ENCODE measurements at places on chromosomes 3 and 15. TPM values are rescaled to one million over a fixed set of nuclear protein-coding genes. Genes with fewer than 3 reads are reported as not detected.

The DGKG gene
- not detected for polyA plus RNA-seq

DNA sequence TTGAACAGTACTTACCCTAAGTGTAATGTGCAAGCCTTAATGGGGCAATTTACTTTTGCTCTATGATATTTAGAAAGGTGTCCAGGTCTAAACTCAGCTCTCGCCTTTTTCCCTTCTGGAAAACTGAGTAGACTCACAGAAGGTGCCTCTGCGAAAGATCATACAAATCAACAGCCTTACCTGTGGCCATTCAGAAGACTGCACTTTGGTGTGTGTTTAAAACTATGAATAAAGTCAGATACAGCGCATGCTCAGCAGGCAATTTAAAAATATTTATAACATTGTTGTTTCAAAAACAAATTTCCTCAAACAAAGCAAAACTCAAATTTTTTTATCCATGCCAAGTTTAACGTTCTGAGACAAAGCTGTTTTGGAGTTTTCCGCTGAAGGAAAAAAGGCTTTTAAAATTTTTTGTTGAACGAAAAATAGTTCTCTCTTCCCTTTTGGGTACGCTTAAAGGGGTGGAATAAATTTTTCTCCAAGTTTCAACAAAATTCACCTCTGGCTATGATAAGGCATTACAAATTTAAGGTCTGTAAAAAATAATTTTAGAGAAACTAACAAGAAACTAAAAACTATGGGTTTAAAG, 156.3 kb downstream of the TIGIT start:
- H3K36me3 ChIP-seq, result no peaks in the 10 kb centered on the region
- H3K27ac ChIP-seq, result peak overlapping the region; percentile 3
- H3K4me1 ChIP-seq, result peaks cover 50% of the 10 kb centered on the region
- no peaks in the 10 kb centered on the region for H3K27me3 ChIP-seq

DNA sequence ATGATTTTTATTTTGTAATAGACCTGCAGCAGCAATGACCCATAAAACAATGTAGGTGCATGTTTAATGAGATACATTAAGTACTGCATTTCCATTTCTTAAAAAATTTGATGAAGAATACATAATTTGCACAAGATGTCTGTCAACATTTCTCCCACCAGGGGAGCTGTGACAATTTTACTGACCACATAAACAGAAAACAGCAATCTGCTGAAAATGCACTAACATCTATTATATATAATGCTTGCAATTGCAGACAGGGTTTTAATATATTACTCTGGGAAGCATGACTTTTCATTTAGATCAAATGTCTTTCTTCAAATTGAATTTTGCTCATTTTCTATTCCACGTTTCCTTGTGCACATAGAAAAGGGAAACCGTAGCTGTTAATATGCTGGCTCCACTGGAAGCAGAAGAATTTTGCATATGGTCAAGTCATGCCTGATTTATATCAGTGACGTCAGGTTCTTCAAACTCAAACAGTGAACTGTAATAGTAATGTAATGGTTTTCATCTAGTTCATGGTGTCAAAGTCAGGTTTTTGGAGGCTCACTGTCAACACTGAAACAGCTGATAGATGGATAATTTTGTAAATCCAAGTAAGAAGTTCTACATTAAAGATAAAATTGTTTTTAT, 79.8 kb upstream of the IGF1R start:
- no peak overlapping the region for H3K4me3 ChIP-seq
- no peaks in the 10 kb centered on the region for H3K36me3 ChIP-seq
- DNase-seq, result peak; percentile 16
- H3K27ac ChIP-seq, result no peak overlapping the region
- no peaks in the 10 kb centered on the region for H3K27me3 ChIP-seq
- H3K4me1 ChIP-seq, result no peaks in the 10 kb centered on the region

The PLXNB1 gene
- 23.9 TPM for polyA plus RNA-seq

- H3K4me1 ChIP-seq, result no peaks in the 10 kb centered on the region
- no peaks in the 10 kb centered on the region for H3K27me3 ChIP-seq
- DNase-seq, result no peak
- no peak overlapping the region for H3K27ac ChIP-seq
- H3K4me3 ChIP-seq, result no peak overlapping the region
- H3K36me3 ChIP-seq, result no peaks in the 10 kb centered on the region
These were observed 2.9 kb upstream of the HGD start for GRCh38 chr3:120684896-120685295.

The CLEC3B gene
- 0.21 TPM for polyA plus RNA-seq

DNA sequence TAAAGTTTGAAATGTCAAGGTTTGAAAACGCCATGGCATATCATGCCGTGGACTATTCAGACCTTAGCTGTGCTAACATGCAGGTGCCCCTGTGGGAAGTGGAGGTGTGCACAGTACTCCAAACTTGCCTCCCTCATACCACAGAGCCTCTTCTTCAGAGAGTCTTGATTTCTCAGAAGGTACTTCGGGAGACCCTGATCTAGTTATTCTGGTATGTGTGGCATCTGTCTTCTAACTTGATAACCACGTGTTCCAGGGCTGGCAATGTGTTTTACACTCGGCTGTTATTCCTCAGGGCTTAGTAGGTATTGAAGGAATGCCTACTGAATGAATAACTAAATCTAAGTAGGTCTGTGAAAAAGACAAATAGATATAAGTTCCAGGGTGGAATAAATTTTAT, 309.9 kb downstream of the CLSTN2 start:
- H3K4me1 ChIP-seq, result peaks cover 15% of the 10 kb centered on the region
- peak; percentile 11 for DNase-seq
- H3K27ac ChIP-seq, result no peak overlapping the region

DNA sequence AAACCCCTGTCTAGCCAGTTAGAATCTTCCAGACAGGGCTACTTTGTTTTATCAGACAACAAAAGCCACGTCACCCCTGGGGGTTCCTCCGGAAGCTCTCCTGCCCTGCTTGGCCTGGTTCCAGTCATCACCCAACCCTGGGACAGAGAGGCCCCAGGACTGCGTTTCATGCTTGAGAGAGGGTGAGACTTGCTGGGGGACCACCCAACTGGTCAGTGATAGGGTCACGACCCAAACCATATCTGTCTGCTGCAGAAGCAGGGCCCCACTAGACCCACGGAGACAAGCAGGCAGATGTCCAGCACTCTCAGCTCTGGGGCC, 1.2 kb downstream of the NT5DC2 start:
- no peaks in the 10 kb centered on the region for H3K27me3 ChIP-seq
- no peak for DNase-seq
- peak overlapping the region; percentile 84 for H3K4me3 ChIP-seq
- H3K27ac ChIP-seq, result no peak overlapping the region
- H3K36me3 ChIP-seq, result peaks cover 14% of the 10 kb centered on the region
- peaks cover 14% of the 10 kb centered on the region for H3K4me1 ChIP-seq

All from cardiac muscle cell (in vitro differentiated cells and primary cell).